ENCODE measurements at places on chromosomes 2 and 18.

- DNase-seq = no peak
Observed at GRCh38 chr2:145846982-145847381, 1327.1 kb upstream of the ZEB2 start.

DNA sequence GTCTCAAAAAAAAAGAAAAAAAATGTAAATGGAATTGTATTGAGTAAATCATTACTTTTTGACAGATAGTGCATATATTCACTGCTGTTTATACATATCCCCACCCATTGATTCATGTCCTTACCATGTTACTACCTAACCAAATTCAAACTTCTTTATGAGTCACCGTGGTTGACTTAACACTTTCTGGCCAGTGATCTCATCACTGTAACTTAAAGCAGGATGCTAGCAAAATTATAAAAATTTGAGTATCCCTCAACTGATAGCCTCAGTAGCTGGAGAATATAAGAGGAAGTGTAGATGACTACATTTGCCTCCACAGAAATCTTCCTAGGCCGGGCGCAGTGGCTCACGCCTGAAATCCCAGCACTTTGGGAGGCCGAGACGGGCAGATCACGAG, 13.4 kb downstream of the CNOT9 start:
- DNase-seq = peak; percentile 22

GRCh38 chr18:9419956-9420631, 55.2 kb upstream of the RALBP1 start:
- DNase-seq = no peak

DNA sequence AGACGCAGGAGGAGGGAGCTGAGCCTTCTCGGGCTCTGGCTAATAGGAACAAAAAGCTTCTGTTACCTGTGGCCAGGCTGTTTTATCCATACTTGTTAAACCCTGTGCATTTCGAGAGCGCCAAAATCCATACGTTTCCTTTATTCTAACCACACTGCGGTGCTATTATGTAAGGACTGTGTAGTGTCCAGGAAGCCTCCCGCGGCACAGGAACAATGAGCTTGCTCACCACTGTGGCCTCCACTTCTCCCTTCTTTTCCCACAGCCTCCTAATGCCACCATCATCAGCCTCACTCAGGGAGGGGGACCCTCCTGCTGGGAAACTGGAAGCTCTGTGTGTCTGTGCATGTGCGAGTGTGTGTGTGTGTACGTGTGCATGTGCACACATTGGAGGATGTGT, 268.5 kb downstream of the HAUS1 start:
- DNase-seq = peak; percentile 15

DNA sequence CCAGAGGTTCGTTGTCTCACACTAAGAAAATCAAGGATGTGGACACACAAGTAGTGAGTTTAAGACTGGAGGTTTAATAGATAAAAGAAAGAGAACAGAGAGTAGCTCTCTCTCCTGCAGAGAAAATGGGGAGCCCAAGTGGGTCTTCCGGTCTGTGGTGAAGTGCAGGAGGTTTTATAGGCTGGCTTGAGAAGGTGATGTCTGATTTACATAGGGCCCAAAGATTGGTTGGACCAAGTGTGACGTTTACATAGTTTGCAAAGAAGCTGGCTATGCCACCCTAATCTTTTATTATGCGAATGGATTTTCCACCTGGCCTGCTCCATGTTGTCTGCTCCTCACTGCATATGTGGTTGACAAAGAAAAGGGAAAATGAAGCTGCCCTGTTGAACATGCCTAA, 430.4 kb upstream of the TRIB2 start:
- no peak for DNase-seq

DNA sequence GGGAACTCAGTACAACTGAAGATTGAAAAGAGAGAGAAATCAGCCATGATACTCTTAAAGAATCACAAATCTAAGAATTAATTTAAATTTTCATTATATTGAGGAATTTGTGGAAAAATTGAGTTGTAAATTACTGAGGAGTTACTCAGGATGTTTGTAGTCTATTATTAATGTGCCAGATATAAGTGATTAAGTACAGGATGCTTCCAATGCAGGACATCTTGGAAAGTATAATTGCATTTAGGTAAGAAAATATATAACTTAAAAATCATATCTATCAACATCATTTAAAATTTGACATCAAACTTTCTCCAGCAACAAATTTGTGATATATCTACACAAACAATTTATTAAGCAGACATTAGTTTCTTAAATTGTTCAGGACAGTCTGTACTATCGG, 1.3 kb downstream of the CALCRL start:
- DNase-seq = peak; percentile 10

- DNase-seq = peak; percentile 56
Observed at GRCh38 chr2:215369181-215369760, 57.4 kb downstream of the ATIC start.

GRCh38 chr2:222299906-222300725, 1.3 kb upstream of the PAX3 start:
- no peak for DNase-seq

DNA sequence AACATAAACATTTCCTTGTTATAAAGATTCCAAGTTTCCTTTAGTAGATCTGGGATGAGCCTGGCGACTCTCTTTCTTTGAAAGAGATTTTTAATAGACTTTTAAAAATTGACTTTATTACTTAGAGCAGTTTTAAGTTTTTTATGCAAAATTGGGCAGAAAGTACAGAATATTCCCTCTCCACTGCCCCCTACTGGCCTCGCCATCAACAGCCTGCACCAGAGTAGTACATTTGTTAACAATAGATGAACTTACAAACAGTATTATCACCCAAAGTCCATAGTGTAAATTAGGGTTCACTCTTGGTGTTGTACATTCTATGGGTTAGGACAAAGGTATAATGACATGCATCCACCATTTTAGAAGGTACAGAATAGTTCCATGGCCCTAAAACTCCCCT, 3.9 kb downstream of the MAP3K19 start:
- DNase-seq = peak; percentile 33

DNA sequence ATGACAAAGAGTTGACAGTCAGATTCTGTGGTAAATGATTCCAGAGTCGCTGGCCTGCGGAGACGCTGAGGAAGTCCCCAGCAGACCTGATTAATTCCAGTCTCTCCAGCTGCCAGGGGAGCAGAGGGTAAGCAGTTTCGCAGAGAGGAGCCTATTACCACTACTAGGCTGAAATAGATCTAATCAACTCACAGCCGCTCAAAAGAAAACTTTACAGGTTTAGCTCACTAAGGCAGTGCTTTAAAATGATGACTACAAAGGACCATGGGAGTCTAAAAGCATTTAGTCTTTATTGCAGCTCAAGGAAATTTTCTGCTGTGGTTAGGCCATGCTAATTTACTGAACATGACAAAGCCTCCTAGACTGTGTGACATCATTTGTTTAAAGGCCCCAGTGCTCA, 445.6 kb upstream of the POU3F3 start:
- DNase-seq = no peak

All from hematopoietic multipotent progenitor cell treated with erythropoietin and hydrocortisone succinate and interleukin-3 and kit ligand, for 4 days (in vitro differentiated cells).